Adrenal gland (tissue), 19 donors: ENCODE measurements at places on chromosomes 3 and 15.
A peak's percentile ranks its signal among the peaks of the same experiment; 100 is the strongest.

GRCh38 chr15:31179693-31180092 is 78.2 kb upstream of the TRPM1 start:
- no peak for DNase-seq

DNA sequence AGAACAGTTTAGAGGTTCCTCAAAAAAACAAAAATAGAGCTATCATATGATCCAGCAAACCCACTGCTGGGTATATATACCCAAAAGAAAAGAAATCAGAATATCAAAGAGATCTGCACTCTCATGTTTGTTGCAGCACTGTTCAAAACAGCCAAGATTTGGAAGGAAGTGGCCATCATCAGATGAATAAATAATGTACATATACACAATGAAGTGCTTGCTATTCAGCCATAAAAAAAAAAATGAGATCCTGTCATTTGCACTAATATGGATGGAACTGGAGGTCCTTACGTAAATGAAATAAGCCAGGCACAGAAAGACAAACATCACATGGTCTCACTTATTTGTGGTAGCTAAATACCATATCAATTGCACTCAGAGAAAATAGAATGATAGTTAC is 58.4 kb downstream of the SCAPER start:
- no peak for DNase-seq

DNA sequence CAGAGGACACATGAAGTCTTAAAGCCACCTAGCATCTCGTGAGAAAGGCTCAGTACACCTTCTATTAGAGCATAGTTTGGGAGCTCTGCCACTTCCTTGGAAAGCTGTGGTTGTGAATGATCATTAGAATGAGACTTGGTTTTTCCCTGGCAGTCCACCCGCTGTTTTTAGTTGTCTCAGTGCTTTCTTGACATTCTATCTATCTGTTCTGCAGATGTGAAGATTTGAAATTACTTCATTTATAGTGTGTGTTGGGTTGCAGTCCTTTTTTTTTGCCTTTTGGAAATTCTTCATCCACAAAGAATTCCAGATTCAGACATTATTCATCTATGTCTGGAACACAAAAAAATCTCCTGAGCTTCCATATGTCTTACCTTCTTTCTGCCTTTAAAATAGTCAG is 23.7 kb downstream of the PPP2R3A start:
- no peak for DNase-seq

GRCh38 chr15:83320404-83320803 is 35.9 kb upstream of the BNC1 start:
- DNase-seq, result no peak

GRCh38 chr3:124424396-124424795 is 305.9 kb upstream of the UMPS start:
- DNase-seq, result no peak

- no peak for DNase-seq
Measured at GRCh38 chr3:188505151-188505550, 351.2 kb downstream of the LPP start.

GRCh38 chr3:144415492-144415891 is 443.9 kb downstream of the DIPK2A start:
- DNase-seq, result no peak

GRCh38 chr3:69194431-69195165 is 72.2 kb upstream of the LMOD3 start:
- DNase-seq, result no peak

GRCh38 chr3:184314700-184315542 is 515 bp downstream of the EIF4G1 start:
- peak; percentile 83 for DNase-seq

DNA sequence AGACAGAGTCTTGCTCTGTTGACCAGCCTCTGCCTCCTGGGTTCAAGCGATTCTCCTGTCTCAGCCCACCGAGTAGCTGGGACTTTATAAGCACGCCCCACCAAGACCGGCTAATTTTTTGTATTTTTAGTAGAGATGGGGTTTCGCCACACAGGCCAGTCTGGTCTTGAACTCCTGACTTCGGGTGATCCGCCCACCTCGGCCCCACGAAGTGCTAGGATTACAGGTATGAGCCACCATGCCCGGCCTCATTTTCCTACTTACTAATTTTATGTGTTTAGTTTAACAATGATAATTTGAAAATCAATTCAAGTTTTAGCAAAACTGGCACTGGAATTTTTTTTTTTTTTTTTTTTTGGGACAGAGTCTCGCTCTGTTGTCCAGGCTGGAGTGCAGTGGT is 336.5 kb downstream of the LPP start:
- no peak for DNase-seq

- DNase-seq, result no peak
Measured at GRCh38 chr15:62264196-62264595, 99.1 kb upstream of the C2CD4B start.

DNA sequence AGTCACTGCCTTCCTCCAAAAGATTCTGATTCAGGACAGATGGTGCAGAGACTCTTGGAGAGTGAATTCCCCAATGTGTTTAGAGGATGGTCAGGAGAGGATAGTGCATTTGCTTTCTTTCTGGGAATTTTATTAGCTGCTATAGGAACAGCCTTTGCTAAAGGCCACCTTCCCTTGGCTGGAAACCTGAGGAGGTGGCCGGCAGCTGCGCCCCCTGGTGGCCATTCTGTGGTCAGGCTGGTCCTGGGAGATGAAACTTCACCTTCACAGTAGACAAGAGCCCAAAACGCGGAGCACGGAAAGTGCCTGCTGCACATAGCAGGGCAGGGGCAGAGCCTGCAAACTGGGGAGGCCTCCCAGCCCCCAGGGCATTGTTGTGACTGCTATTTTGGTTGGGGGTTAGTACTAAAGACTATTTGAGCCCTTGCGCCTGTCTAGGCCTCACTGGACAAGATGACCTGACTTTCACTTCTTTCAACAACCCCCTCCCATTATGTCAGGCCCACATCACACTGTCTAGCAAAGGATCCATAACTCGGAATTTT is 34.3 kb downstream of the SEC22C start:
- peak; percentile 62 for DNase-seq

- no peak for DNase-seq
Measured at GRCh38 chr3:15151166-15151565, 52.2 kb upstream of the RBSN start.

GRCh38 chr3:133701435-133702358 is 40.0 kb upstream of the TOPBP1 start:
- DNase-seq, result no peak

DNA sequence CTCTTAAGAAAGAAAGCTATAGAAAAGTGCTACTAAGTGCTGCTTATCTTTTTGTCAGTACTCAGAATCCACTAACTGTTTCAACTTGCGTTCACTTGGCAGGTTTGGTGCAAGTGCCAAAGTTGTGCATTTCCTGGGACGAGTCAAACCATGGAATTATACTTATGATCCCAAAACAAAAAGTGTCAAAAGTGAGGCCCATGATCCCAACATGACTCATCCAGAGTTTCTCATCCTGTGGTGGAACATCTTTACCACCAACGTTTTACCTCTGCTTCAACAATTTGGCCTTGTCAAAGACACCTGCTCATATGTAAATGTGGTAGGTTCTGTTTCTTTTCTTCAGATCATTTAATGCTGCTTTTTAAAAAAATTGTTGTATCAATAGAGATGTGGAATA is 32.6 kb downstream of the GYG1 start:
- DNase-seq, result no peak

DNA sequence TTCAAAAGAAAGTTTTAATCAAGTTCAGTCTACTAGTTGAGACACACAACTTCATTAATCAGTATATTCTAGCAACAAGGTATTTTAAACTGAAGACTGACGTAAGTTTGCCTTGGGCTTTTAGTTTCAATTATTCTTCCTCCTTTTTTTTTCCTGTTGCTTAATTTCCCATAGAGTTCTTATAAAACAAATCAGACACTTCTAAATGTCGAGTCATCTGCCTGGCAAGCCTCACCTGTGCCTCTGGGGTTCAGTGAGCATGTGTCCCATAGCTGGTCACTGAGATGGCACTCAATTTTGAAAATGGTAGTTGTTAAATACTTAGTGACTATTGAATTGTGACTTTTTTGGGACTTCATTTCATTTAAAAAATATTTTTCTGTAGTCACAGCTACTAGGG is 27.4 kb downstream of the NKIRAS1 start:
- DNase-seq, result no peak

GRCh38 chr15:55282284-55282833 is 7.3 kb downstream of the RAB27A start:
- DNase-seq, result peak; percentile 65

DNA sequence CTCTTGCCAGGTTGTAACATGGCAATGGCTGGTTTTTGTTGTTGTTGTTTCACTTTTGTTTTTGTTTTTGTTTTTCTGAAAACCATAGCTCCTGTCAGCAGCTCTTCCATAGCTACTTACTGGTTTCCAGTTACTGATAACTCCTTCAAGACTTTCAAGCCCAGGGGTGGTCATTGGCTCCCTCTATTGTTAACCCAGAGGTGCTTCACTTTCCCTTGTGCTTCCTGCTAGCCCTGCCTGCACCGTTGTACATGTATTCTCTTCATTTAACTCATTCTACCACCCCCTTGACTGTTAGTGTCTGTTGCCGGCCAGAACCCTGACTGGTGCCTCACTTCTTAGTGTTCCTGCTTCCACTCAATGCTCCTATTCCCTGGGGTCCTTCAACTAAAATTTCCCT is 4.2 kb upstream of the TRAT1 start:
- DNase-seq, result no peak

DNA sequence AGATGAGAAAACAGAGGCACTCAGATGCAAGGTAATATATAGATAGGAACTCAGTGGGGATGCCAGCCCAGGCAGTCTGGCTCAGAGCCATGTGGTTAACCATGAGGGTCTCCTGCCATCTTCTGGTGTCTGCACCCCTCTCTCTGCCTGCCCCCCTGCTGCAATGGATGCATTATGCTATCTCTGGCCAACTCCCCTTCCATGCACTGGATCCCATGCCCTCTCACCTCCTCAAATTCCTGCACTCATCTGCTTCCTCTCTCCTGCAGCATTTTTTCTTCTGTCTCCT is 163.2 kb downstream of the STT3B start:
- DNase-seq, result no peak

DNA sequence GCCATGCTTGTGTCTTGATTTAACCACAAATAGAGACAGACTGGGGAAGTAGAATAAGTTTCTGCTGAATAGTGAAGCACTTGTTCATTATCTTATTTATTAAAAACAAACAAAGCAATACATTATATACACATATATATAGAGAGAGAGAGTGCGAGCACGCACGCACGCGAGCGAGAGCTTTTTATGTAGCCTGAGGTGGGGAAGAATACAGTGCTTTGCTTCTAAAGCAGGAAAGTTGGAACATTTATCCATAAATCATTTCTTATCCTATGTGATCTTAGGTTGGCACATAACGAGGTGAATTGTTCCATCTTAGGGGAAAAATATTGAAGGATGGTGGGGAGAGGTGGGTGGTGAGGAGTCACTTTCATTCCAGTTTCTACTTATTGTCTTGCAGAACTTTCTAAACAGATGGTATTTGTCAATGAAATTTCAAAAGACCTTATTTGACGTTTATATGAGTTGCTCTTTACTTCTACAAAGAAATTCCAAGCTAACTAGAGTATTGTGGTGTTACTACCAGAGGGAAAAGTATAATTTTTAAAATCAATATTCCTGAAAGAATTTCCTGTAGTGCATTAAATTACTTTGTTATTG is 110.0 kb downstream of the ATG7 start:
- no peak for DNase-seq

GRCh38 chr3:53740956-53741355 is 105.3 kb downstream of the CHDH start:
- DNase-seq, result no peak

- no peak for DNase-seq
Measured at GRCh38 chr3:98884675-98885371, 16.7 kb downstream of the DCBLD2 start.

- no peak for DNase-seq
Measured at GRCh38 chr3:128339491-128340012, 127.1 kb downstream of the DNAJB8 start.

DNA sequence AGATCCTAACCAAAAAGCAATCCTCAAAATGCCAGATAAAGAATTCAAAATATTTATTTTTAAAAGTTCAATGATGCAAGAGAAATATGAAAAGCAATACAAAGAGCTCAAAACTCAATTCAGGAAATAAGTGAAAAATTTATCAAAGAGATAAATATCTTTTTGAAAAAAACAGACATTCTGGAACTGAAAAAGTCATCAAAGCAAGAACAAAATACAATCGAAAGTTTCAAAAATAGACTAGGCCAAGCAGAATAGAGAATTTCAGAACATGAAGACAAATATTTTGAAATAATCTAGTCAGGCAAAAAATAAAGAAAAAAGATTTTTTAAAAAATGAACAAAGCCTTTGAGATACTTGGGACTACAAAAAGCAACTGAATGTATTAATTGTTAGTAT is 83.4 kb upstream of the STT3B start:
- DNase-seq, result no peak

DNA sequence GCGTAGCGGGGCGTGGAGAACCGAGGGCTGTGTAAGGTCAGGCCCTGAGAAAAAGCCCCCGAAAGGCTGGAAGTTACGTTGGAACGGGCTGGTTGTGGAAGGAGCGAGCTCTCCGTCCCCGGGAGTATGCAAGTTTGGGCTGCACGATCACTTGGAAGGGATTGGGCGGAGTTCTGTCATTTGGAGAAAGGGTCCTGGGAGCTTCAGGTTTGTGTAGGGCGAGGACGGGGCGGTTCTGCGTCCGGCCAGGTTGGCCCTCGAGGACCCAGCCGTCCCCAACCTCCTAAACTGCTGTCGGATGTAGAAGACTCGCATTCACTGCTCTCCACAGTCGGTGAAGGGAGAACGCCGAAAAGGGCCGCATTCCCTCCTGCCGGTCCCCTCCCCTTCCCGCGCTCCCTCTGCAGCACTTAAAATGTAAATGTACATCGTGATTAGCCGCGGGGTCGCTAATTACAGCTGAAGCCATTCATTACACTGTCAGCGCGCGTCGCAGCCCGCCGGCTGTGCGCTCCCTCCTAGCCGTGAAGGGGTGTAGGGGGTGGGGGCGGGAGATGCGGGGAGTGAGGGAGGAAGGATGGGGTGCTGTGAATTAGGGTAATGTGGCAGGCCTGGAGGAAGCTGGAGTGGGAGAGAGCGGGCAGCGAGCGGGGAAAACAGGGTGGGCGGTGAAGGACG is 2.5 kb upstream of the RPP25 start:
- no peak for DNase-seq

DNA sequence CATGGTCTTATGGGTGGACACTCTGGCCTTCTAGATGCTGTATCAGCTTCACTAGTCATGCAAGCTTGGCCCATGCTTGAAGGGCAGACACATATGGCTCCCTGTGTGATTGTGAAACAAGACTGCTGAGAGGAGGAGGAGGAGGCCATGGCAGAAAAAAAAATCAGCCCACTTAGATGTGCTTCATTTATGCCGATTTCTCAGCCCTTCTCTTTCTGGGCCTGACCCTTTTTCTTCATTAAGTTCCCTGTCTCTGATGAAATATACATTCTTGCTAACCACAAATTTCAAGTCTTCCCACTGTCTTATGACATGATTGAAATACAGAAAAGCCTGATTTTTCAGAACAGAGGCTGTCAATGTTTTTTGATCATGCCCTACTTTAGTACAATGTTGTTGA is 213.0 kb upstream of the FEZF2 start:
- no peak for DNase-seq
